ENCODE measurements at places on chromosomes 1 and 21.

DNA sequence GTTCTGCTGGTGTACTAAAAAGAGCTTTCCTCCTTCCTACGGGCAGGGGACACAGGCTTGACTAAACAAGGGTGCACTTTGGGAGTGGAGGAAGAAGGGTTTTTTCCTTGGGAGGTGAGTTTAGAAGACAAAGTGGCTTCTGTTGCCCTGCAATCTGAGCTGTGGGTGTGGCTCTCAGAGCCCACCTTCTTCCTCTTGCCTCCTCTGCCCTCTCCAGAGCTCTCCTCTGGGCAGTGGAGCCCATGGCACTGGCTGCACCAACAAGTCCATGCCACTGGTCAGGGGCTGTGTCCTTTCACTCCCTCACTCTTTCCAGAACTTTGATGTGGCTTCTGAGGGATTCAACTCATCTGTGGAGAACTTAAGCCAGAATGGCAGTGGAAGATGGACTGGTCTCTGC lies 25.6 kb upstream of the PSMB2 start:
- DNase-seq: no peak

DNA sequence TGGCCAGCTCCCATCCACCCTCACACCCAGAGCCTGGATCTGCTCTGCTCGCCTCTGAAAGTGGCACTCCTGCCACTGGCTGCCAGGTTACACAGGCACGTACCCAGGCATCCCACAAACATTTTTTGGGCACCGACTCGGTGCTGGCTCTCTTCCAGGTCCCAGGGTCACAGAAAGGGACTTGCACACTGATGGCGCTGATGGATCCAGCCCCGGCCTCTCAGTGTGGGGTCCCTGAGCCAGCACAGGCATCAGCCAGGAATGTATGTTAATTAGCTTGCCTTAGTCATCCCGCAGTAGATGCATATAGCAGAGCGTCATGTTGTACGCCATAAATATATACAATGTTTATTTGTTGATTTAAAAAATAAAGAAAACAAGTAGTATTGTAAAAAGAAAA lies 537.2 kb downstream of the NPHP4 start:
- DNase-seq: no peak

GRCh38 chr21:16402752-16403151 lies 673.0 kb downstream of the USP25 start:
- DNase-seq: no peak

DNA sequence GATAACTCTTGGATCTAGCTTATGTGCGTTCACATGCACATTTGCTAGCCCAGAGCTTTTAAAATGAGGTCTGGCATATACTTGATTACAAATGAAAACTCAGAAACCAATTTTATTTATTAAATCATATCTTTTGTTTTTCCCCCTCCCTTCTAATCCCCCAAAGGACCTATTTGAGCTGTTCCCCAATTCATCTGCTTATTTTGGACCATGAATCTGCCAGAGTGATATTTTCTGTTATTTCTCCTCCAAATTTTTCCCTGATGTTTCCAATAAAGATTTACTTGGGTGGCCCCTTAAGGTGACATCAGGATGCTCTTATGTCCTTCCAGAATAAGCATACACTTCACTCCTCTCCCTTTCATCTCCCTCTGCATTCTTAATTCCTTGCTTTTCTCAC lies 123.4 kb downstream of the SYT2 start:
- no peak for DNase-seq

DNA sequence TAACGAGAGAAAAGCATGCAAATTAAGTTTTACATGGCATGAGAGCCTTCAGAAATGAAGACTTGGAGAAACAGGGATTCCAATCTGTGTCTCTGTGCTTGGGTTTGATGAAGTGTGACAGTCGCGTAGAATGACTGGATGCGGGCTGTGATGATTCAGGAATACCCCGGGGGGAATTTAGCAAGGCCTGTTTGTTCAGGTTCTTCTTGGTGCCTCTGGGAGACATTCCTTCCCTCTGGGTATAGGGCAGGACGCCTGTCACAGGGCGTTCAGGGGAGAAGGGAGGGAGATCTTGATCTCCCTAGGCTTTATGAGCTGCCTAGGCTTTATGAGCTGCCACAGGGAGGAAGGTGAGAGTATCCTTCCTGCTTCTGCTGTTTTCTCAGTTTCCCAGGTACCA lies 36.6 kb downstream of the DOP1B start:
- DNase-seq: no peak

GRCh38 chr1:151062741-151063371 lies 2.7 kb downstream of the MLLT11 start:
- no peak for DNase-seq

GRCh38 chr1:171252482-171252881 lies 4.2 kb downstream of the FMO1 start:
- DNase-seq: peak; percentile 75

DNA sequence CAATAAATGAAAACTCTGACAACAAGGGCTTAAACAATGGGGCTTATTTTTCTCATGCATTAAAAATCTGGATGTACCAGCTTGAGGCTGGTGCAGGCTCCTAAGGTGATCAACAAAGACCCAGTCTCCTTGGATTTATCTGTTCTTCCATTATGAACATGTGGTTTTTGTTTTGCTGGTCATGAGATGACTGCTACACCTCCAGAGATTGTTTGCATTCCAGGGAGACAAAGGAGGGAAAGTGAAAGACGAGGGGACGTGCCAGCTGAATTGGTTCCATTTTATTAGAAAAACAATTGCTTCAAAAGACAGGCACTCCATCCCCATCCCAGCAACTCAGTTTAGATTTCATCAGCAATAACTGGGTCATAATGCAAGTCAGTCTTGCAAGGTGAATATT lies 90.9 kb upstream of the KCNK1 start:
- no peak for DNase-seq

DNA sequence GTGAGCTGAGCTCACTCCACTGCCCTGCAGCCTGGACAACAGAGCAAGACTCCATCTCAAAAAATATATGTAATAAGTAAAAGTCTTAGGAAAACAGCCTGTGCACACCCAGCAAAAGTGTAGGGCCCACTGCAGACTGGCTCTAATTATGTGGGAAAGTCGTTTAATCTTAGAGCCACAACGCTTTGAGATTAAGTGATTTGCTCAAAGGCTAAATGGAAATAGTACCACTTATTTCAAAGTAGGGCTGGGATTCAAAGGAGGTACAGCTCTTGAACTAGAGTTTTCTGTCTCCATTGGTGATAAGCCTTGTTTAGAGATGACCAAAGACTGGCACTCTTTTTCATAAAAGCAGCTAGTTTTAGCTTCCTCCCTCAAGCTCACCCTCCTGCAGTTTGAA lies 2.2 kb downstream of the TACSTD2 start:
- no peak for DNase-seq

- DNase-seq: no peak
Observed at GRCh38 chr21:27298465-27298864, 331.6 kb upstream of the ADAMTS5 start.

Measured in right hindlimb (tissue), 1 donor.